Uterine smooth muscle cell (primary cell): ENCODE measurements at places on chromosomes 4 and X. TPM values are rescaled to one million over a fixed set of nuclear protein-coding genes. Genes with fewer than 3 reads are reported as not detected.

Gene ALPK1
- 38.3 and 43.5 TPM in 2 replicates for total RNA-seq

Gene HOPX
- 0.37 and 2.2 TPM in 2 replicates for total RNA-seq

Gene NXF3
- not detected in 2 replicates for total RNA-seq

Gene YY2
- 2.6 and 2.7 TPM in 2 replicates for total RNA-seq

Gene CDKL2
- 2.5 and 4.6 TPM in 2 replicates for total RNA-seq

Gene RHOXF2B
- total RNA-seq, result not detected in 2 replicates

Gene DMRTC1
- not detected in 2 replicates for total RNA-seq

Gene ASB9
- total RNA-seq, result 0.25 and 0.33 TPM in 2 replicates

Gene CDS1
- 0.11 and 0.37 TPM in 2 replicates for total RNA-seq

Gene FAM47E
- under 0.01 and 0.37 TPM in 2 replicates for total RNA-seq

Gene GASK1B
- total RNA-seq, result 13.9 and 30.6 TPM in 2 replicates

Gene ZNF630
- total RNA-seq, result 1.00 and 1.5 TPM in 2 replicates

Gene CXorf65
- not detected in 2 replicates for total RNA-seq

Gene GIMD1
- total RNA-seq, result not detected in 2 replicates

Gene PABPC4L
- 2.1 and 4.2 TPM in 2 replicates for total RNA-seq

Gene CABS1
- total RNA-seq, result not detected in 2 replicates

Gene ELOVL6
- 22.2 and 24.1 TPM in 2 replicates for total RNA-seq
